Stimulated activated CD4-positive, alpha-beta T cell treated with anti-CD3 and anti-CD28 coated beads, Interleukin-1b, Interleukin-23, amount 100 ng/mL, for 4 hours (primary cell): ENCODE measurements at places on chromosomes 16 and 17.

DNA sequence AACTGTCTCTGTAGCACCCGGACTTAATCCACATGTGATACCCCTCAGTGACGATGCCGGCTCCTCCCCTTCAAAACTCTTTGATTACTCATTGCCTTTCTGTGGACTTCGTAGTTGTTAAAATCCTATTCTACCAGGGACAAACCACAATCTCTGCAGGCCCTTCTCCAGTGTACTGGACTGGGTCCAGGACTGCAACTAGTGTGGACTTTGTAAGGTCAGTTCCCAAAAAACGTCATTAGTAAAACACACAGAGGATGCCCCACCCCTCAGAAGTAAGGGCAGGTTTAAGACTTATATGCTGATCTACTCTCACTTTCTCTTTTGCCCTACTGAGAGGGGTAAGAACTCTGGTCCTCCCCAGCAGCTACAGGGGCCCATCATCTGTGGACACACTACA lies 10.5 kb upstream of the NUDT7 start:
- no peak for DNase-seq

DNA sequence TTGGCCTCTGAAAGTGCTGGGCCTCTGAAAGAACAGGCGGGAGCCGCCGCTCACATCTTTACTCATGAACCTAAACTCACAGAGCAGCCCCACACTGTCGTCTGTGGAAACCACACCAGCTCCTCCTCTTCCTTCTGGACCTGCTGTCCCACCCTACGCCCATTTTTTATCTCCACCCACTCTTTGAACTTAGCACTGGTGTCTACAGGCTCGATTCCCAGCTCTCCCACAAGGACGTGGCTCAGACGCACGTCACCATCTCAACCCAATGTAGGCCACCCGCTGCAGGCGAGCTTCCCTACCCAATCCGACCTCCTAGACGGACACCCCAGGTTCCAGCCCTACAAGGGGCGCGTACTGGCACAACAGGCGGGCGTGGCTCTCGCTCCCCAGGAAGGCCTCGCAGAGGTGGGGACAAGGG lies 62.2 kb downstream of the NXN start:
- DNase-seq: no peak

GRCh38 chr17:76805319-76805718 lies 62.9 kb upstream of the MGAT5B start:
- no peak for DNase-seq

DNA sequence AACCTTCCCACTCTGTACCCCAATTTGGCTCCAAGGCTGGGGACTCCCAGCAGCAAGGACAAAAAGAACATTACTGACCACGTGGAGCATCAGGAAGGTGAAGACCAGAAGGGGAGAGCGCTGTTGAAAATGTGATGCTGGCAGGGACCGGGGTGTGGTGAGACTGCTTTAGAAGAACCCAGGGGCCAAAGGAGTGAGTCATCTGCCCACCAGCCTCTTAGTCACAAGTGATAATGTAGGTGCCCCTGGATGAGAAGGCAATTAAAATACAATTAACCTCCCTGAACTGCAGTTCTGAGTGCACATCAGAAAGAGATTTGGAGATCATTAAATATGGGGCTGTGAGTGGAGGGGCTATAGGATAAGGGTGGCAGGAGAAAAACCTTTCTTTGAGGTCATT lies 366.6 kb upstream of the CCL2 start:
- DNase-seq: no peak

GRCh38 chr17:81561494-81561885 lies 9.3 kb upstream of the FAAP100 start:
- DNase-seq: no peak

DNA sequence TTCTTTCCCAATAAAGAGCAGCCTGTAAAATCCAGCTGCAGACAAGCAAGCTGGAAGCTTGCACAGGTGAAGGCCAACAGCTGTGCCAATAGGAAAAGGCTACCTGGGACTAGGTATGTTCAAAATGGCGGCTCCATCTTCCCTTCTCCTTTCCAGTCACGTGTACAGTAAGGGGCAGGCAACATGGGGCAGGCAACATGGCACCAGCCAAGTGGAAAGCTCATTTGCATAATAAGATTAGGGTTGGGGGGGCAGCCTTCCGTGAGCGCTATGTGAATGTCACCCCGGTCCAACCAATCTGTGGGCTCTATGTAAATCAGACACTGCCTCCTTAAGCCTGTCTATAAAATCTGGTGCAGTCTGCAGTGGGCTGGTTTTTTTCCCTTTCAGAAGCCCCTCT lies 31.3 kb downstream of the TVP23A start:
- DNase-seq: no peak

DNA sequence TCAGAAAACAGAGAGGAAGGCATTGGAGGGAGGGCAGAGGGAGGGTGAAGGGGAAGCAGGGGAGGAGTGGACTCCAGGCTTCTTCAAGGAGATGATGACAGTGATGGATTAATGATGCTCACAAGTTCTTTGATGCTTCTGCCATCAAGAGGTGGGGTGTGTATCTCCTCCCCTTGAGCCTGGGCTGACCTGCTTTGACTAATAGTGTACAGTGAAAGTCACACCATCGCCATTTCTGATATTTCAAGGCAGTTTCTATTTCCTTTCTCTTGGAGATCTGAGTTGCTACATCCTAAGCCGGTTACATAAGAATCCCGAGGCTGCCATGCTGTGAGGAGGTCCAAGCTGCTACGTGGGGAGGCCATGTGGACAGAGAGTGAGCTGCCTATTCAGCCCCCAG lies 312.5 kb downstream of the MAF start:
- DNase-seq: no peak

DNA sequence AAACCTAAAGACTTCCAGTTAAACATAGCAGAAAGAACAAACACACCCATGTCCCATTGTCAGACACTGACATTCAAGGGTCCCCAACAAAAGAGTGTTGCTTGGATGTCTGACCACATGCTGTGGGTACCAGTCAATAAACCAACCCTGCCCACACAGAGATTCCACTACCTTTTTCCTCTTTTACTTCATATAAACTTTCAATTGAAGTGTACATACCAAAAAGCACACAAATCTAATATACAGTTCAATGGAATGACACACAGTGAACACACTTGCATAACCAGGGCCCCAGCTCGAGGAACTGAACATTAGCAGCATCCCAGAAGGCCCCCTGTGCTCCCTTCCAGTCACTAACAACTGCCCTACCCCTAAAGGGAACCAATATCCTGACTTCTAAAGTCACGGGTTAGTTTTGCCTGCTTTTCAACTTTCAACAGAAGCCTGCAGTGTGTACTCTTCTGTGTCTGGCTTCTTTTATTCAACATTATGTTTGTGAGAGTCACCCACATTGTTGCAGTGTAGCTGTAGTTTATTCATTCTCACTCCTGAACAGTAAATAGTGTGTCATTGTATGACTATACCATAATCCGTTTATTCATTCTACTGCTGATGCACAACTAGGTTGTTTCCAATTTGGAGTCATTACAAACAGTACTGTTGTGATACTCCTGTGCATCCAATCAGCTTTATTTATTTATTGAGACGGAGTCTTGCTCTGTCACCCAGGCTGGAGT lies 18.0 kb downstream of the CFDP1 start:
- no peak for DNase-seq

GRCh38 chr17:4617590-4618351 lies 23.7 kb downstream of the ALOX15 start:
- no peak for DNase-seq

- DNase-seq: peak; percentile 40
These were observed 118.5 kb downstream of the C16orf78 start for GRCh38 chr16:49491771-49492761.

DNA sequence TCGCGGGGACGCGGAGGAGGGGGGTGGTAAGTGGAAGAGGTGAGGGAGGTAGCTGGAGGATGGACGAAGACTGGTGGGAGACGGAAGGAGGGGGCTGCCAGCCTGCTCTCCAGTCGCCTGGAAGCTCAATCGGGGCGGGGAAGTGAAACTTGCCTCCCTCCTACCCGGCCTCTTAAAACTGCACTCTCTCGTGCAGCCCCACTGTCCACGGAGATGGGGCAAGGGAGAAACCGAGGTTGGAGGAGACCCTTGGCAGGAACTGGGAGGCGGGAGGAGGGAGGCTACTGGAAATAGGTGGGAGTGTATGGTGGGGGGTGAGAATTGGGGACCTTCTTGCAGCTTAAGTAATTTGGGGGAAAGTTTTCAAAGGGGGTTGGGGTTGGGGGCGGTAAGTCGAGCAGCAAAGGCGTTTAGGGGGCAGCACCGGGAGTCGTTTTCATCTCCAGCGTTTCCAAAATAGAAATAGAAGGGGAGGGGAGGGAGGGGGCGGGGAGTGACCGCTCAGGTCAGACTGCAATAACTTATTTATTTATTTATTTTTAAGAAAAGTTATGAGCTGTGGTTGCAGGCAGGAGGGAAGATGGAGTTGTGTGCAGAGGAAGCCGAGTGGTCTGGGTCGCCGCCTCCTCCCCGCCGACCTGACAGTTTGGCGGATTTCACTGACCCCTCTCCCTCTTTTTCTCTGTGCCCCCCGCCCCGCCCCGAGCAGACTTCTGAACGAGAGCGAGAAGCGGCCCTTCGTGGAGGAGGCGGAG lies 1.4 kb downstream of the SOX9 start:
- no peak for DNase-seq

DNA sequence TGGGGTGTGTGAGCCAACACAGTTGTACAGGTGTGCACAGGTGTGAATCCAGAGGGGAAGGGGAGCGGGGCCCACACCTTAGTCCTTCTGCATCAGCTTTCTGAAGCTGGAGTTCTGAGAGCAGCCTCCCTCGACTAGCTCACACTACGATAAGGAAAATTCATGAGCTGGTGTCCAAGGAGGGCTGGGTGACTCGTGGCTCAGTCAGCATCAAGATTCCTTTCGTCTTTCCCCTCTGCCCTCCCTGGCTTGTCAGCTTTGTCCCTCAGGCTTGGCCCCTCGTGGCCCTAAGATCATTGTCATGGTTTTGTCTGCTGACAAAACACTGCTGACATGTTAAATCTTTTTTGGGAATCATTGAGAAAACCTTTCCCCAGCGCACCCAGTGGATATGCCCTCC lies 47.5 kb downstream of the OR1D5 start:
- DNase-seq: no peak

- DNase-seq: no peak
These were observed 924 bp downstream of the SMARCD2 start for GRCh38 chr17:63841350-63842172.

- no peak for DNase-seq
These were observed 220.3 kb downstream of the CPPED1 start for GRCh38 chr16:12583237-12583897.

GRCh38 chr17:10099051-10099571 lies 99.3 kb downstream of the GAS7 start:
- DNase-seq: no peak

DNA sequence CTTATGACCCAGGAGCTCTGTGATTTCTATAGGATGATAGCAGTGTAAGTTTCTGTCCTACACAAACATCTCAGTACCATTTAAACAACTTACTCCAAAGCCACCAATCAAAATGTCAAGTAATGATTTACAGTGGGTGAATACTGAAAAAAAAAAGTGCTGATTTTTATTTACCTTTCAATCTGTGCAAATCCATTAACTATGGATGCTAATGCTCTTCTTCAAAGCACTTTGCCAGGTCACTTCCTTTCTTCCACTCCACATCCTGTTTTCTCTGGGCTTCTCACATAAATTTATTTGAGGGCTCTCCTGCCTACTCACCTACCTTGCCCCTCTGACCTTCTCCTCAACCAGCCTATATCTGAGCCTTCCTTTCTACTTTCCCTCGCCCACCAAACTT lies 101.6 kb downstream of the SKAP1 start:
- DNase-seq: no peak

GRCh38 chr17:6162216-6162615 lies 92.0 kb downstream of the WSCD1 start:
- no peak for DNase-seq

GRCh38 chr17:55681342-55681700 lies 41.3 kb downstream of the TMEM100 start:
- DNase-seq: no peak

GRCh38 chr16:68400083-68400923 lies 48.0 kb downstream of the SMPD3 start:
- no peak for DNase-seq

- no peak for DNase-seq
These were observed 83.5 kb upstream of the PLCG2 start for GRCh38 chr16:81695321-81696165.
